NCI-H345 (cell line): ENCODE measurements at places on chromosomes 7 and 10.

DNA sequence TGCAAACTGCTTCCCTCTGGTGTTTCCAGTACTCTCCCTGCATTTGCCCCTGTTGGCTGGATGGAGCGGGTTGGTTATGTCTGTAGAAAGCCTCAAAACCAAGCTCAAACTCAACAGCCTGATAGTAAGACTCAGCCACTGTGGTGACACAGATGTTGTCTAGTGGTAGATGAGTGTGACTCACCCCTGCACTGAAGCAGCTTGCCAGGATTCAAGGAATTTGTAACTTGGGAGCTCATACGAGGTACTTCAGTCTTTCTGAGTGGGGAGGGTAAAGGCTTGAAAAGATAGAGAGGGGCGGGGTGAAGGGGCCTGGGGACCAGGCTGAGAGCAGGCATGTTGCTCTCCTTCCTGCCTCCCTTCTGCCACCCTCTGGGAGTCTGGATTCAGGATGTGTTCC lies 22.9 kb upstream of the AQP1 start:
- DNase-seq: peak; percentile 55

GRCh38 chr10:73228247-73228646 lies 18.8 kb downstream of the DNAJC9 start:
- no peak for DNase-seq

GRCh38 chr7:54392935-54393334 lies 149.2 kb upstream of the VSTM2A start:
- no peak for DNase-seq

DNA sequence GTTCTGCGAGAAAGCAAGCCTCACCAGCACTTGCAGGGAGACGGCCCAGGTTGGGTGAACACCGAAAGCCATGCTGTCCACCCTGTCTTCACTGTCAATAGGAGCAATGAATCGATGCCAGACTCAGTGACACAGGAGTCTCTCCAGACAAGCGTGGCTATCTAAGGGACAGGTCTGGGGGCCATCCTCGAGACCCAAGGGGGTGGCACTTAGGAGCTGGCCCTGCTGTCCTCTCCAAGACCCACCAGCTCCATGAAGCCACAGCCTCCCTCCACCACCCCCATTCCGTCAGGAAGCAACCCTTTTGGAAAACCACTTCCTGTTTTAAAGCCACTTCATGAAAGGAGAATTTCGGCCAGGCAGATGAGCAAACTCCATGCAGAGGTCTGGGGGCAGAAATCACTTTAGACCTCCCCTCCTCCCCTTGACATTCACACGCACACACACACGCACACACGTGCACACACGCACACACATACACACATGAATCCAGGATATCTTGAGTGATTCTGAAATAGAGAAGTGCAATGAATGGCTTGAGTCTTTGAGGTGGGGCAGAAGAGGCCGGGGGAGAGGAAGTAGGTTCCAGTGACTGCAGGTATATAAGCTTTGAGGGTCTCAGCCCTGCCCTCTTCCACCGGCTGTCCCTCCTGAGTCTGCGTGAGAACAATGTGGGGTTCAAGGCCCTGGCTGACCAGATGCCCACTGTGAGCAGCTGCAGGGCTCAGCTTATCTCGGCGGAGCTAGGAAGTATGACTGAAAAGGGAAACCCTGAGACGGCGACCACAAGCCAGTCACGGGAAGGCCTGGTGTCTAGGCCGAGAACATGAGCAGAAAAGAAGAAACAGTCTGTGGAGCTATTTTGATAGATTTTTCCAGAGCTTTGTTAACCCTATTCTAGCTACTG lies 25.0 kb downstream of the RGS10 start:
- DNase-seq: no peak

DNA sequence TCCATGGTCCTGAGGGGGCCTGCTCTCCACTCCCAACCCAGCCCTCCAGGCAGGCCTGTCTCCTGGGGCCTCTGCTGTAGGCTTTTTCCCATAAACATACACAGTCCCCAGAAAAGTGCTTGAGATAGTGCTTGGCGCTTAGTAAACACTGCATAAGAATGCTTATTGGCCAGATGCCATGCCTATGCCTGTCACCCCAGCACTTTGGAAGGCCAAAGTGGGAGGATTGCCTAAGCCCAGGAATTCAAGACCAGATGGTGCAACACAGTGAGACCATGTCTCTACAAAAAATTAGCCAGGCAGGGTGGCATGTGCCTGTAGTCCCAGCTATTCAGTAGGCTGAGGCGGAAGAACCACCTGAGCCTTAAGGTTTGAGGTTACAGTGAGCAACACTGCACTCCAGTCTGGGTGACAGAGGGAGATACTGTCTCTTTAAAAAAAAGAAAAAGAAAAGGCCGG lies 24.6 kb upstream of the ASL start:
- DNase-seq: peak; percentile 53

DNA sequence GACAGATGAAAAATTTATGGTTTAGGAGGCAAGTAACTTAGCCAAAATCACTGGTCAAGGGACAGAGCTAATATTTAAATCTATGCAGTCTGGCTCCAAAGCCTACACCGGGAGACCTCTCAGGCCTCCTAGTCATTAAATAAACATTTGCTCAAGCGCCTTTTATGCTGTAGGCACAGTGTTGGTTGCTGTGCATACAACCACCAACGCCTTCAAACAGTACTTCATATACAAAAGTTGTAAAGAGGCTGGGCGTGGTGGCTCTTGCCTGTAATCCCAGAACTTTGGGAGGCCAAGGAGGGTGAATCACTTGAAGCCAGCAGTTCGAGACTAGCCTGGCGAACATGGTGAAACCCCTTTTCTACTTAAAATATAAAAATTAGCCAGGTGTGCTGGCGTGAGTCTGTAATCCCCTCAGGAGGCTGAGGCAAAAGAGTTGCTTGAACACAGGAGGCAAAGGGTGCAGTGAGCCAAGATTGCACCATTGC lies 159.8 kb downstream of the MAGI2 start:
- DNase-seq: peak; percentile 57

DNA sequence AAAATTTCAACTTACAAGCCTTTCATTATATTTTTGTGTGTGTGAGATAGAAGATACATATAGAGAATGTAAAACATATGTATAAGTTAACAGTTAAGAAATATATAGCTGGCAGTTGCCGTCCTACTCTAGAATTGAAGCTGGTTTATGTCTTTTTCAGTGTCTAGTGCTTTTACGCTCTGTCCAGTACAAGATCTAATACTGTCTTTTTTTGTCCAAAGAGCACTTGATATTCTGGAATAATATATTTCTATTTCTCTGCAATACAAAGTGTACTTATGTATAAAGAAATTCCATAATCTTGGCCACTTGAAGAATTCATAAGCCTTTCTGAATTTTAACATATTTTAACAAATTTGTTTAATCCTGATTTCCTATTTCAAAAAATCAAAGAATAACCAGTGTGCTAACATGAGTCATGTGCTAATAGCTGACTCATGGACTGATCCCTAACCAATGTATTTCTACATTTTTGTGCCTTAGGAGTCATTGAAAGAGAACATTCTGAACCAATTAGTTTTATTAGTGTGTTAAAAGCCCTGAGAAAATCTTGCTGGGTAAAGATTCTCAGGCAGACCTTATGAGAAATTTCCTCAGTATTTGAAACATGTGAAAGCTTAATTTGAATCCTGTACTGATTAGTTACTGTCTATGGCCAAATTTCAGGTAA lies 73.2 kb upstream of the CCAR1 start:
- DNase-seq: no peak

GRCh38 chr7:34133983-34134782 lies 228.8 kb downstream of the BMPER start:
- peak; percentile 59 for DNase-seq

DNA sequence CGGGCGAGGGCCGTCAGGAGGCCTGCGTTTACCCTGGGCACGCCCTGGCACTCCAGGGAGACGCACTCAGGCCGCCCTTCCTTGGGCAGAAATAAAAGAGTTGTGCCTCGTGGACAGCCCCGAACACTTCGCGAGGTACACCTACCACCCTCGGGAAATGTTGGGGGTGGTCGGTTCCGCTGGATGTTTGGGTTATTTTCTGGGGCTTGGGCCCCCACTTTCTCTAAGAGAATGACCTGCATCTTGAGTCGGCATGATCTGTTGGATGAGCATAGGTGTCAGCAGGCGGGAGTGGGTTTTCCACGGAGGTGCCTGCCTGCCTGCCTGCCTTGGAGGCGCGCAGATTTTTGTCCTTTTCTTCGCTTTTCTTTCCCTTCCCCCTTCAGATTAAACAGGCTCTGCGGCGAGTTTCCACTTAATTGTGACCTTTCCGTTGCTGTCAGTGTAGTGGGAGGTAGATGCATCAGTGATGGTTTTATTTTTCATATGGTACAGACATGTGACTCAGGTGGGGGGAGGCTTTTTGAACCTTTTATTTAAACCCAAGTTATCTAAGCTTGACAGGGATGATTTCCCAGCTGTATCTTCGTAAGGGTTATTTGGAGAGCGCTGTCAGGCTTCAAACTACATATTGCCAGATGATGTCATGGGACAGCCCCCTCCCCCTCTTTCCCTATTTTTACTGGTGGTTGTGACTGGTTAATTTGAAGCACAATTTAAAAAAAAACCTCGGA lies 661 bp downstream of the HECTD2 start:
- peak; percentile 41 for DNase-seq

DNA sequence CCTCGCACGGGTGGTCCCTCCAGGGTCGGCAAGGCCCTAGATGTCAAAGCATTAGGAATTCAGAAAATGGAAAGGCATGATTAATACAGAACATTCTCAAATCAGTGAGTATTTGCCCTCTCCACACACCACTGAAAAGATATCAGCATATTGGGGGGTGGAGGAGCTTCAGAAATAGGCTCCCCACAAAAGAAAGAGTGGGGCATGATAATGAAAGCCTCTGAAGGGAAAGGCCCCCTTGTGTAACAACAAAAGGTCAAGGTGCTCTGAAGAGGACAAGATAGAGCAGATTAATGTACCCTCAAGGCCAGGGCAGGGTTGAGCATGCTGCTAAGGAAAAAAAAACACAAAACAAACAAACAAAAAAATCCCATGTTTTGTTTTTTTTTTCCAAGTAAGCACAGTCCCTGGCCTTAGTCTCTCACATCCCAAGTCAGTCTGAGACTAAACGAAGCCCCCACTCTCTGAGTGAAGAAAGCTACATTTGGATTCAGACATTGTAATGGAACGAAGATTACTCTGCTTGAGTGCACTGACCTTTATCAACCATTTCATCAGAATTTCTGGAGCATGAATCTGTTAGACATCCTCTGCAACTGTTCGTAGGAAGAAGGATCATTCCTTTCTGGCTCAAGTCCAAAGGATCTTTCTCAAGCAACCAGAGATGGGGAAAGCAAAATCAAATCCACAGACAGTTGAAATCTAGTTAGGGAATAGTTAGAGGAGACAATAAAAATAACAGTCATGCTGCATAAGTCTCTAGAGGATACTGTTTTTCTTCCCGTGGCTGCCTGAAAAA lies 27.4 kb upstream of the DGKI start:
- no peak for DNase-seq

- no peak for DNase-seq
These were observed 743 bp upstream of the NRF1 start for GRCh38 chr7:129610709-129611245.

DNA sequence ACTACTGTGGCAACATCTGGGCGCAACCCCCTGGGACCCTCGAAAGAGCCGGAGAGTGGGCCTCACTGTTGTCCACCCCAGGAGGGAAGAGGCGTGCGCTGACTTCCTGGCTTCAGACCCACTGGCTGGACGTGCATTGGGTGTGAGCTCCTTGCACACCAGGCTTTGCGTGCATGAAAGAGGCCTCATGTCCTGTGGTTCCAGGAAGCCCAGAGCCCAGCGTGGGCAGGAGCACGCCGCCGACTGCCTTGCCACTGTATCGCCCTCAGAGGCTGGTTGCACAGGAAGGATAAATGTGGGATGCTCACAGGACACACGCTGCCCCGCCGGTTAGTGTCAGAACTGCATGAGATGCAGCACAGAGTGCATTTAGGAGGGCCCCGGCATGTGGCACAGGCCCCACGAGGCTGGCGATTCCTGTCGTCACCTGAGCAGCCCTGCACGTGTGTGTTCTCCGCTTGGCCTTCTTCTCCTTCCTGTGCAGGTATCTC lies 8.5 kb upstream of the JAKMIP3 start:
- no peak for DNase-seq

DNA sequence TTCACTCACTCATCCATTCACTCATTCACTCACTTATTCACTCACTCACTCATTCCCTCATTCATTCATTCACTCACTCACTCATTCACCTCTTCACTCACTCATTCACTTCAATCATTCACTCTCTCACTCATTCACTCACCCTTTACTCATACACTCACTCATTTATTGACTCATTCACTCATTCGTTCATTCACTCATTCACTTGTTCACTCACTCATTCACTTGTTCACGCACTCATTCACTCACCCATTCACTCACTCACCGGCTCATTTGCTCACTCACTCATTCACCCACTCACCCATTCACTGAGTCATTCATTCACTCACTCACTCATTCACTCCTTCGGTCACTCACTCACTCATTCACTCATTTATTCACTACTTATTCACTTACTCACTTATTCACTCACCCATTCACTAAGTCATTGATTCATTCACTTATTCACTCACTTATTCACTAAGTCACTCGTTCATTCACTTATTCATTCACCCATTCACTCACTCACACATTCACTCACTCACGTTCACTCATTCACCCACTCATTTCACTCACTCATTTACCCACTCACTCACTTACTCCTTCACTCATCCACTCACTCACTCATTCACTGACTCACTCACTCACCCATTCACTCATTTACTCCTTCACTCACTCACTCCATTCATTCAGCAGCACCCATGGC lies 4.7 kb upstream of the PFKP start:
- DNase-seq: no peak

GRCh38 chr10:129849452-129849750 lies 114.7 kb downstream of the EBF3 start:
- no peak for DNase-seq

DNA sequence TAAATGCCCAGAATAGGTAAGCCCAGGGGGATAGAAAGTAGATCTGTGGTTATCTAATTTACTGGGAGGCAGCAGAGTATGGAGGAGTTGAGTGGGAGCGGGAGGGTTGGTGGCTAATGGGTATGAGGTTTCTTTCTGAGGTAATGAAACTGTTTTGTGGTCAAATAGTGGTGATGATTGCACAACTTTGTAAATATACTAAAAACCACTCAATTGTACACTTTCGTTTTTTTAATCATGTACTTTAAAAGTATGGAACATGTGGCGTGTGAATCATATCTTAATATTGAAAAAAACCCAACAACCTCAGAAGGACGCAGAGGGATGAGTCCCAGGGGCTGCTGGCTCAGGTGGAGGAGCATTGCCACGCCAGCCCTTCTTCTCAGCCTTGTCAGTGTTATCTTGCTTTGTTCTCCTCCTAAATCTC lies 118.1 kb downstream of the WDR11 start:
- no peak for DNase-seq

GRCh38 chr7:44431091-44431608 lies 59.3 kb downstream of the NUDCD3 start:
- peak; percentile 54 for DNase-seq

DNA sequence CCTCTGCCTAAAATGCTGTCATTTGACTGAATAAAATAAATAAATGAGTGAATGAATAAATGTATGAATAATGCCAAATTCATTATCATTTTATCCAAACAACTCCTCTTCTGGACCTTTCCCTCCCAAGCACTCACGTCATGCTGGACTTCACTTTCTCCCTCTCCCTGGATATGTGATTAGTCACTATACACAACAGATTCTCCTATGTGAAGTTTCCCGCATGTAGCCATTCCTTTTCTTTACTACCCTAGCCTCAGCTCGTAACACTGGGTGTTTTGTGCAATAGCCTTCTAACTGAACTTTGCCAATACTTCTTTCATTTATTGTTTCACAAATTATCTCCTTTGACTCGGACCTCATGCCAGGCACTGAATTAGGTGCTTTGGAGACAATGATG lies 87.6 kb upstream of the IL6 start:
- no peak for DNase-seq

GRCh38 chr10:14653271-14654161 lies 121.2 kb downstream of the FAM107B start:
- DNase-seq: no peak
